Cardiac muscle cell (in vitro differentiated cells and primary cell): ENCODE measurements at places on chromosomes 3 and 15. TPM values are rescaled to one million over a fixed set of nuclear protein-coding genes. Genes with fewer than 3 reads are reported as not detected.

Gene PSTPIP1
- total RNA-seq: 0.63 TPM in 1 of 2 replicates, not detected in the other

Gene AP3B2
- 3.0 TPM in 2 replicates for total RNA-seq

Gene HHLA2
- 0.48 TPM in 1 of 2 replicates, not detected in the other for total RNA-seq

DNA sequence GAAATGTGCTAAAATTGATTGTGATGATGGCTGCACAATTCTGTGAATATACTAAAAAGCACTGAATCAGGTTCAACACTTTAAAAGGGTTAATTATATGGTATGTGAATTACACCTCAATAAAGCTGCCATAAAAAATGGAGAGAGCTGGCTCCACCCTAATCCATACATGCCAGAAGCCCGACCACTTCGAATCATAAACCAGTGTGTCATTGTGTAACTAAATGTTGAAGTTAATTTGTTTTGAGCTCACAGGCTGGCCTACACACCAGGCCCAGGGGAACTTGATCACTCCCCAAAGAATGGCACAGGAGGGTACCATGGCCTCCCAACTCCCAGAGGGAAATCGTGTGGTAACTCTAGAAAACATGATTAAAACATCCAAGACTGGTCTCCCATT lies 14.0 kb downstream of the PLCD1 start:
- no peak for DNase-seq

DNA sequence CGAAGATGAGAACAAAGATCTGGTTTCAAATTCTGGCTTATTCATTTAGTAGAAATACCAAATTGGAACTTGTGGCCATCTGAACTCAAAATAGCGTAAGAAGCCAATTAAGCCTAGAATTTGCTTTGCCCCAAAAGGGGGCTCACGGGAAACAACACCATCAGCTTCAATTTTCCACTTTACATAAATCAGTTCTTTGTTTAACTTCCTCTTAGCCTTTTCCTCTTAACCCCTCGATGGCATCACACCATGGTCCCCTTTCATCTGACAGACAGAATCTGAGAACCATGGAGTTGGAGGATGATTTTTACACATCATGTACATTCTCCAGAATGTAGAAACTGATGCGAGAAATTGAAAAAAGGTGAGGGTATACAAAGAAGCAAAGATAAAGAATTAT lies 207.0 kb downstream of the FOXP1 start:
- no peak for DNase-seq

GRCh38 chr3:28986922-28987321 lies 293.9 kb upstream of the RBMS3 start:
- no peak for DNase-seq

GRCh38 chr15:51812598-51812997 lies 16.9 kb upstream of the TMOD3 start:
- DNase-seq: no peak

DNA sequence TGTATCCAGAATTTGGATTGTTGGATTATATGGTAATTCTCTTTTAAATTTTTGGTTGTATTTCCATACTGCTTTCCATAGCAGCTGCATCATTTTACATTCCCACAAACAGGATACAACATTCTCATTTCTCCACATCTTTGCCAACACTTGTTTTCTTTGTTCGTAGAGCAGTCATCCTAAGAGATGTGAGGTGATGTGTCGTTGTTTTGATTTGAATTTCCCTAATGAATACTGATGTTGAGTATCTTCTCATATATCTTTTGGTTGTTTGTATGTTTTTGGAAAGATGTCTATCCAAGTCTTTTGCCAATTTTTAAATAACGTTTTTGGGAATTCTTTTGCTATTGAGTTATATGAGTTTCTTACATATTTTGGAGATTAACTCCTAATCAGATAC lies 93.6 kb downstream of the GMNC start:
- no peak for DNase-seq

DNA sequence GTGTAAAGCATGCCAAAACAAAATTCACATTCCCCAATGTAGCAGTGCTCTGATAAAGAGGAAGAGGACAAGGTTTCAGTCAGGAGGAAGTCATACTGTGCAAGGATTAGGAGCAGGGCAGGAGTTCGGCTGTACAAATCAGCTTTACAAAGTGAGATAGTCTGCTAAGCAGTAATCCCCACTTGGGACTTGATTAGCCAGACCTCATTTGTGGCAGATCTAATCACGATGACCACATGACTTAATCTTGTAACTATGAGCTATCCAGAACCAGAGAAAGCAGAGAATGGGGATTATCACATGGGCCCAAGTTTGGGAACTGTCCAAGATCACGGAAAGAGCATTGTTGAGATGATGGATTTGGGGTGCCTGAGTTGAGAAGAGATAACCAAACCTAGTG lies 7.8 kb downstream of the DCBLD2 start:
- DNase-seq: no peak

DNA sequence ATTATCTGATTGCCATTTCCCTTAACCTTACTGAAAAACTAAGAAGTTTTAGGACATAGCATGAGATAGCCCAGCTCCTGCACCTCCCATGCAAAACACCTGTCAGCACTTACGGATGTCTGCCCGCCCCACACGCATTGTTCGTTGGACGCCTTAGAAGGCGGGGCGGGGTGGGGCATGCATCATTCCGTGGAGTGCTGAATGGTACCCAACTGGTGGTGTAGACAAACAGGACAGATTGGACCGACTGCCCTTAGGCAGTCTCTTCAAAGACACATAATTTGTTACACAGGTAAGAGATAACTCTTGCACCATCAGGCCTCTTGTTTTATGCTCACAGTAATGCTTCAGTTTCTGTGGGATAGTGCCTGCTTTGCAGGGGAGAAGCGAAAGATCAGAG lies 93.8 kb downstream of the SMAD6 start:
- no peak for DNase-seq

GRCh38 chr15:66702035-66702786 lies at the start of gene SMAD6:
TSS of gene SMAD6 (plus strand) at chr15:66702236. CDS start at chr15:66703259, 1,023 bp downstream.
- DNase-seq: peak; percentile 99

GRCh38 chr3:24020036-24020691 lies 75.1 kb downstream of the NR1D2 start:
- no peak for DNase-seq
